ENCODE measurements at places on chromosomes 12 and 14. TPM values are rescaled to one million over a fixed set of nuclear protein-coding genes. Genes with fewer than 3 reads are reported as not detected.

DNA sequence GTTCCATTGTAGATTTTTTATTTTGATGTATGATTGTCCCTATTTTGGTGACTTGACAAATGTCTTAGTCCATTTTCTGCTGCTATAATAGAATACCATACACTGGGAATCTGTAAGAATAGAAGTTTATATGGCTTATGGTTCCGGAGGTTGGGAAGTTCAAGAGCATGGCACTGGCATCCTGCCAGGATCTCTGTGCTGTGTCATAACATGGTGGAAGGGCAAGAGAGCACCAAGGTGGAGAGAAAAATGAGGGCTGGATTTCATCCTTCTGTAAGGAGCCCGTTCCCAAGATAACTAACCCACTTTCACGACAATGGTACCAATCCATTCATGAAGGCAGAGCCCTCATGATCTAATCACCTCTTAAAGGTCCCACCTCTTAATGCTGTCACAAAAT, 176.7 kb downstream of the TMEM132D start:
- DNase-seq: no peak
- H3K4me1 ChIP-seq: no peaks in the 10 kb centered on the region
- no peaks in the 10 kb centered on the region for H3K36me3 ChIP-seq
- no peaks in the 10 kb centered on the region for H3K27me3 ChIP-seq
- no peak overlapping the region for H3K4me3 ChIP-seq
- no peak overlapping the region for H3K27ac ChIP-seq

DNA sequence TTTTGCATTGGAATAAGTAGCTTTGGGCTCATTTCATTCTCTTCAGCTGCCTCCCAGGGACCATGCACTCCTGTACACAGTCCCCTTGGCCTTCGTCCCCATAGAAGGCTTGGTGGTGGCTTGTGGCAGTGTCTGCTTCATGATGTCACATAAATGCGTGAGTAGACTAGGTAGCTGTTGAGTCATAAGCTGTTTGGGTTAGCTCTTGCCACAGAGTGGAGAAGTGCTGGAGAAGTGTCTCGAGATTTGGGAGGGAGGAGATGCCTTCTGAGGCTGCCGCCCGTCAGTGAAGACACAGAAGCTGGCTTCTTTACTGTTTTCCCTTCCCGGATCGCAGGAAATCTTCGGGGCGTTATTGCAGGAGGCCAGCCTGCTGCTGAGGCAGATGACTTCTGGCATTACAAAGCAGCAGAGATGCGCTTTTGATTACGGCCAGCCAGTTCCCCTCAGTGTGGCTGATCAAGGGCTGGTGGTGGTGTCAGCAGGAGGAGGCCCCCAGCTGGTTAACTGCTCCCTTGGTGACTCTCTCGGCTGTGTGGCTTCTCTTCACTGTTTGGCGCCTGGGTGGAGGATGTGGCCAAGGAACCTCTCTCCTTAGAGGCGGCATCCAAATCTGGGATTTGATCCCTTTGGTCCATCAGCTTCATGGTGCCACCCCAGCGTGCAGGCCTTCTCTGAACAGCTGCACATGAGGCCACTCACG, 67.6 kb downstream of the AACS start:
- no peak overlapping the region for H3K27ac ChIP-seq
- no peaks in the 10 kb centered on the region for H3K36me3 ChIP-seq
- peaks cover 5% of the 10 kb centered on the region for H3K4me1 ChIP-seq
- no peak for DNase-seq

- H3K36me3 ChIP-seq: peaks cover 7% of the 10 kb centered on the region
- no peaks in the 10 kb centered on the region for H3K4me1 ChIP-seq
- H3K27me3 ChIP-seq: no peaks in the 10 kb centered on the region
- peak overlapping the region; percentile 65 for H3K27ac ChIP-seq
- H3K4me3 ChIP-seq: no peak overlapping the region
- DNase-seq: peak; percentile 68
These were observed 104.0 kb downstream of the GPR135 start for GRCh38 chr14:59360923-59361794.

- H3K4me1 ChIP-seq: peaks cover 13% of the 10 kb centered on the region
- no peaks in the 10 kb centered on the region for H3K27me3 ChIP-seq
- DNase-seq: peak; percentile 20
- peak overlapping the region; percentile 67 for H3K4me3 ChIP-seq
- H3K27ac ChIP-seq: peak overlapping the region; percentile 74
- H3K36me3 ChIP-seq: no peaks in the 10 kb centered on the region
These were observed 1.0 kb upstream of the GXYLT1 start for GRCh38 chr12:42145552-42146215.

MYO1A gene
- 0.29 TPM for total RNA-seq

RAPGEF3 gene
- total RNA-seq: 0.78 TPM

DNA sequence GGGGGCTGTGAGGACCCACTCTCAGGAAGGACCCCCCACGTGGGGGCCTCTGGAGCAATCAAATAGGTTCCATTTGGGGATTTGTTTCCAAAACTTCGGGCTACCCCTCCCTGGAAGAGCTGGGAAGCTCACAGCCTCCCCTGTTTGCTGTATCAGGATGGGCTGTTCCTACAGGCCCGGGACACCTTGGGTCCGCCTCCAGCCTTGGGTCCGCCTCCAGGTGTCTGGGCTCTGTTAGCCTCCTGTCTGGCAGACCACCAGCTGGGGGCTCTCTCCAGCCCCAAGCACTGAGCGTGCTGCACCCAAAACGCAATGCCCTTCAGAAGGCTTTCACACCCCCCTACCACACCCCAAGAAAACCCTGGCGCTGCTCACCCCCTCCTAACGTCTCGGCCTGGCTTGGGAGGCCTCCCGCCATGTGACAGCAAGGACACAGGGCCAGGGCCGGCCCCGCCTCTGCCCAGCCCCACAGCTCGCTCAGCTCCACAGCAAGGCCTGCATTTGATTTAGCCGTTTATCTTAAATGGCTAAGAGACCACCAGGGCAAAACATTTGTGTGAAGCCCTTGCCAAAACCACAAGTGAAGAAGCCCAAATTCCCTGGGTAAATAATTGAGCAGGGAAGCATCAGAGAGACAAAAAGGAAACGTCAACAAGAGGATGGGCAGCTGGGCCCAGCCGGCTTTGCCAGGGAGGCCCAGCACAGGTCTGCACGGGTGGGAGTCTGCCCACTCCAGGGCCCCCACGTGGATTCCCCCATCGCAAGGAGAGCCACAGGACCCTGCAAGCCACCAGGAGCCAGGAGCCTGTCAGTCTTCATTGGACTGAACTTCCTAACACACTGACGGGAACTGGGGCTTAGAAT, 39.9 kb downstream of the BCL11B start:
- peaks cover 7% of the 10 kb centered on the region for H3K27me3 ChIP-seq
- no peak overlapping the region for H3K4me3 ChIP-seq
- no peak overlapping the region for H3K27ac ChIP-seq
- peaks cover 3% of the 10 kb centered on the region for H3K4me1 ChIP-seq
- no peaks in the 10 kb centered on the region for H3K36me3 ChIP-seq

DNA sequence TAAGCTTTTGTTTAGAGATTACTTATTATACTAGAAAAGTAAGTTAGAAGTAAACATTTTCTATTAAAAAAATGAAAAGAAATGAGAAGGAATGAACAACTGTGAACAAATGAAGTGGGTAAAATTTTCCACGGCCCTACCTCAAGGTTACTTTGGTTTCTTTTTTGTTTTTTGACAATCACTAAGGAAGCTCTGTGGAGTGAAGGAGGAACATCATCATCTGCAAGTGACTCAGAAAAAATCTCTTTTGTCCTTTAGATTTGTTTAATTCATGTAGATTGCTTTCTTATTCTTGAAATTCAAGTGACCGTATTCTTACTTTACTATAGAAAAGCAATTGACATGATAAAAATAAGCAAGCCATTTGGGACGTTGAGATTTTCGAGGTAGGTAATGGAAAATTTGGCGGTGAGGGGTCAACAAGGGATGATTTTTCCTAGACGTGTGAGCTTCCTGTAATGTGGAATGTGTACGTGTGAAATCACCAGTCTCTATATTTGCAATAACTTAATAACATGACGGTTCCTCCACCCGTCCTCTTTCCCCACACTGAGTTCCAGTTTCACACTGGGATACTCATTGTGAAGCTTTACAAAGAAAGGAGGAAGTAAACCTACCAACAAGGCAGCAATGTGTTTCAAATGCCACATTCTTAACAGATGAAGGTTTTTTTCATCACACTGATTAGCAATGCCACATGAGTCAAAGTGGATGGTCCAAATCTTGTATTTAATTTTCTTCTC, 62.3 kb upstream of the EGLN3 start:
- no peak overlapping the region for H3K4me3 ChIP-seq
- no peak overlapping the region for H3K27ac ChIP-seq
- DNase-seq: no peak
- no peaks in the 10 kb centered on the region for H3K27me3 ChIP-seq

DNA sequence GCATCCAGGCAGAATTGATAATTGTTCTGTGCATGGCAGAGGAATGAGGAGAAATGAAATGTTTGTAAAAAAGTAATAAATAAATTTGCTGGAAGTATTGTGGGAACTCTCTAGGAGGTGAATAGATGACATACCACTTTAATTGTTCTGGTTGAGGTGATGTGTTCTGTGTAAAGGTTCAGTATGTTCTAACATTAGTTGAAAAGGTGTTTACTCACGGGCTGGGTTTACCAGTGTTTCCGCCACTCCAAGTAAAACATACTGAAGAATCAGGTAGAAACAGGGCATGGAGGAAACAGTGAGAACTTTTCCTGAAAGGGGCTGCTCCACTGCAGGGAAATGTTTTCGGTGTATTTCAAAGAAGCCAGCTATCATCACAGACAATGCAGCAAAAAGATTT, 53.3 kb downstream of the SLC15A5 start:
- H3K4me1 ChIP-seq: no peaks in the 10 kb centered on the region
- H3K36me3 ChIP-seq: no peaks in the 10 kb centered on the region
- no peaks in the 10 kb centered on the region for H3K27me3 ChIP-seq
- no peak for DNase-seq
- H3K4me3 ChIP-seq: no peak overlapping the region

DNA sequence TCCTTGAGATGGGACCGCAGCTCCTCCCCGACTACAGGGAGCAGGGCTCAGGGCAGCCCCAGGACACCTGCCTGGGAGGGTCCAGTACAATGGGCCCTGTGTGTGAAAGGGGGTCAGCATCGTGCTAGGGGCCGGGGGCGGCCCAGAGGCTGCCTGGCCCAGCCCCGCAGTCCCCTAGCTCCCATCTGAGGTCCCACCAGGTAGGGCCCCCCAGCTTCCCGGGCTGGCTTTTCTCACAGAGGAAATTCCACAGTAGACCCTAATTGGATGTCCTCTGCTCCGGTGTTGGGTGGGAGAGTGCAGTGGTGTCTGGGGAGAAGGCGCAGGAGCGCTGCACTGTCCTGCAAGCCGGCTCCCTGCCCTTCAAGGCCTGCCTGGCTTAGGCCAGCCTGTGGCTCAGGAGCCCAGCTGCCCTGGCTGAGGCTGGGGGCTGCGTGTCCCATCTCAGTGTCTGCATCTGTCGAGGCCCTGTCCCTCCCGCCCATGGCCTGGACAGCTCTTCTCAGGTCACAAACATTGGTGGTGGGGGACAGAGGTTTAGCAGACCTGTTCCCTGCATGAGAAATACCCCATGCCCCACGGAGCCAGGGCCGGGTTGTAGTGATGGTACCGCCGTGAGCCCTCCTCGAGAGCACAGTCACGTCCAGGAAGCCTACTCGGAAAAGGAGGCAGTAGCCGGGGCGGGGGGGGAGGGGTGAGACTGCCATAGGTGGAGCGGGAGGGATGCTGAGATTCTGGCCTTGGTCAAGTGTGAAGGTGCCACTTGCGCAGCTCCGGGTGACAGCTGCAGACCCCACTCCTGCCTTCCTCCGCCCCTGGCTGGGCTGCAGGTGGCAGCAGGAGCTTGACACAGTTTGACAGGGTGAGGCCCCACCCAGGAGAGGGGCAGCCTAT, 11.6 kb downstream of the HIP1R start:
- no peak for DNase-seq
- no peaks in the 10 kb centered on the region for H3K36me3 ChIP-seq
- no peaks in the 10 kb centered on the region for H3K27me3 ChIP-seq
- H3K27ac ChIP-seq: no peak overlapping the region
- H3K4me3 ChIP-seq: no peak overlapping the region
- H3K4me1 ChIP-seq: no peaks in the 10 kb centered on the region

FITM1 gene
- 0.20 TPM for total RNA-seq

GDF3 gene
- not detected for total RNA-seq

Data from K562 (cell line).